ENCODE measurements at places on chromosomes 3 and 15. TPM values are rescaled to one million over a fixed set of nuclear protein-coding genes. Genes with fewer than 3 reads are reported as not detected.

DNA sequence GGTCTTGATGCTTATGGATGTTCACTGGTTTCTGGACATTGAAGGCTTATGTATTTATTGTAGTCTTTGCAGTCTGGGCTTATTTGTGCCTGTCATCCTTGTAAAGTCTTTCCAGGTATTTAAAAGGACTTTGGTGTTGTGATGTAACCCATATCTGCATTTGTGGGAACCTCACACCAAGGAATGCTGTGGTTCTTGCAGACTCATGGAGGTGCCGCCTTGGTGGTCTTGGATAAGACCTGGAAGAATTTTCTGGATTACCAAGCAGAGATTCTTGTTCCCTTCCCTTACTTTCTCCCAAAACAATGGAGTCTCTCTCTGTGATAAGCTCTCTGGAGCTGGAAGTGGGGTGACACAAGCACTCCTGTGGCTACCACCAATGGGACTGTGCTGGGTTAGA is 363.5 kb upstream of the NECTIN3 start:
- DNase-seq, result no peak

- no peak for DNase-seq
These were observed 3.7 kb downstream of the TRANK1 start for GRCh38 chr3:36941162-36941561.

- peak; percentile 33 for DNase-seq
These were observed 428.1 kb downstream of the ROBO2 start for GRCh38 chr3:77467702-77468625.

DNA sequence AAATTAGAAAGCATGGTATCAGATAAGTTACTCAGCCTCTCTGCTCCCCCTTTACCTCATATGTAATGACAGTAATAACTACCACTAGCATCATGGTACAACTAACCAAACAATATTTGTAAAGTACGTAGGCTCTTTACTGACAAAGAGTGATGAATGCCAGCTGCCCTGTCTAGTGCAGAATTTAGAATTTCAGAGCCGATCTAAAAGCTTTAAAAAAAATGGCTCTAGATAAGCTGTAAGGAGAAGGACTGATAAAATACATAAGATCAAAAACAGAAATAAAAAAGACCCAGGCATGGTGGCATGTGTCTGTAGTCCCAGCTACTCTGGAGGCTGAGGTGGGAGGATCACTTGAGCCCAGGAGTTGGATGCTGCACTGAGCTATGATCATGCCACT is 424.1 kb downstream of the MAGI1 start:
- no peak for DNase-seq

DNA sequence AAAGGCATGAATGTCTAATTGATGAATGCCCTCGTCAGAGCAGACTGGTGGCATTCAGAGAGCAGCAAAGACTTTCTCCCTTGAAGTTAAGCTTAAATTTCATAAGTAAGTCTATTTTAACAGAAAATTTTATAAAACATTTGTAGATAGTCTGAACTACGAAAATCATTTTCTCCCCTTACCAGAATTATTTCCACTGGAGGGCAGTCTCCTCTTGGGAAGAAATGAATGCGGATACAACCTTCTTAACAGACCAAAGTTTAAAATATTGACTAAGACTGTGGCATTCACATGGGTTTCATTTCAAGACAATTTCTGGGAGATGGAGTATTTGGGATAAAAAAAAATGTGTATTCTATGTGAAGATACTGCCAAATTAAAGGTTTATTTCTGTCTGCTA is 669.0 kb downstream of the FHIT start:
- DNase-seq, result no peak

DNA sequence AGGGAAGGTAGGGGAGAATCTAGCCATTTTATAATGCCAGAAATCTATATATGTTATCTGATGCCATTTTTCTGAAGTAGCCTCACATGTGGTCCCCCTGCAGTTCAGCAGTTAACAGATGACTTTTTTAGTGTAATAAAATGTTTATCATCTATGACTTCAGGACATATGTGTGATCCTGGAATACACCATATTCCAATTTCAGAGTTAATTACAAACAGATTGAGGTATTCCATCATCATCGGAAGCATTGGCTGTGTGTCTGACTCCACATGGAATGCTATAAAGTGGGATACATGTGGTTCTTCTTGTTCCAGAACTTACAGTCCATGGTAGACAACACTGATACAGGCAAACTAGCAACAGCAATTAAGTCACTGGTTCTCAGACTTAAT is 45.9 kb upstream of the LIMD1 start:
- DNase-seq, result no peak

DNA sequence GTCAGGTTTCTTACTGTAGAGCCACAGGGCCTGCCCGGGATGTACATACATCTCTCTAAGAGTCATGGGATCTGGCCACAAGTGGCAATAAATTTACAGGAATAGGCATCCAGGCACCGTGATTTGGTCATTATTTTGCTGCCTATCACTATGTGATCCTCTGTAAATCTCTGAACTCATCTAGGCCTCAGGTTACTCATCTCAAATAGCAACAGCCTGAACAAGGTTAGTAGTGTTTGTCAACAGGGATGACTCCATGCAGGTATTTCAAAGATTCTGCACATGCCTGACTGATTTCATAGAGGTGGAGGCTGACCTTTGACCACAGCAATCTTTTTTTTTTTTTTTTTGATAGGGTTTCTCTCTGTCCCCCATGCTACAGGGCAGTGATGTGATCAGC is 88.8 kb upstream of the TBL1XR1 start:
- no peak for DNase-seq

- DNase-seq, result no peak
These were observed 6.6 kb downstream of the EPB42 start for GRCh38 chr15:43214169-43214568.

- DNase-seq, result no peak
These were observed 2.0 kb downstream of the GP5 start for GRCh38 chr3:194396859-194397756.

GRCh38 chr3:36751326-36751725 is 13.0 kb downstream of the DCLK3 start:
- no peak for DNase-seq

DNA sequence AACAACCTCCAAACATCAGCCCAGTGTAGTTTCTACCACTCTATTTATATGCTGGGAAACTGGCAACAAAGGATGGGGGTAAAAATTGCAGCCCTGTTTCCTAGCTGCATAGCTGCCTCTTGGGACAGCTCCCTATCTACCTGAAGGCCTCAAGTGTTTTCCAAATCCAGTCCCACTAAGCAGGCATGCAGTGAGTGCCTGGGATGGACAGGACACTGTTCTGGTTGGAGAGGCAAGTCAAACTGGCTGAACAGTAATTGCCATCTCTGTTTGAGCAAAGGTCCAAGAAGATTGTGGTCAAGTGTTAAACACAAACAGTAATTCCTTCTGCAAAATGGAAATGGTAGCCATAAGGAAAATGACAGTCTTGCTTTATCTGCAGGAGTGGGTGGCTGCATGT is 125.4 kb downstream of the FMN1 start:
- DNase-seq, result no peak

DNA sequence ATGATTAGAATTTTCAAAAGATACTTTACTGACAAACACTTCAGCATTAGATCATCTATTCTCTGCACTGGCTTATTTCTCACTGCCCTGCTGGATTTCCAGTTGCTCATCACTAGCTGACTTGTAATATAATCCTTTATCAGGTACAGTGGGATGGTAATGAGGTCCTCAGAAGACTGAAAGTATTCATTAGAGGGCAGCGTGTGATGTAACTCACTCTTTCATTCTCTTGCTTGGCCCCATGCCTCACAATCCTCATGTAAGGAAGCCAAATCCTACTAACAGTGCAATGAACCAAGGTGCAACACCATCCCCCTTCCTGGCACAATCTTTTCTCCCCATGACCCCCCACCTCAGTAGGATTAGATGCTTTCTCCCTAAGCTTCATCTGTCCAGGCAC is 289.9 kb downstream of the CTNNB1 start:
- no peak for DNase-seq

DNA sequence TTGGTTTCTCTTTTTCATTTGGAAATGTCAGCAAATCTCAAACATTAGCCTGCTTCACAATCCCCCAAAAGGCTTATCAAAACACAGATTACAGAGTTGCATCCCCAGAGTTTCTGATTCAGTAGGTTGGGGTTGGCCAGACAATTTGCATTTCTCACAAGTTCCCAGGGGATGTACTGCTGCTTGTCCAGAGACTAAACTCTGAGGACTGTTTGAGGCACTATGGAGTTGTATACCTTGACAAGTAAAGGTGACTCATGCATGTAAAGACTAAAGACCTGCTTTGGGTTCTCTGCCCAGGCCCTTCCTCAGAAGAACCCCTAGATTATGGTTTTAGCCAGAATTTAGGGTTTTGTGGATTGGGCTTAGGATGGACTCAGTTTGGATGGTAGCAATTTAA is 151.1 kb upstream of the ARHGEF26 start:
- no peak for DNase-seq

Gene PAQR5
- total RNA-seq, result 1.1 TPM

Gene ILDR1
- total RNA-seq, result not detected

Gene USP50
- total RNA-seq, result 1.1 TPM

Gene LRRC58
- total RNA-seq, result 32.6 TPM

Gene HES1
- total RNA-seq, result 13.6 TPM

Gene SERINC4
- not detected for total RNA-seq

Gene CLRN1
- total RNA-seq, result not detected

Gene IQCF5
- total RNA-seq, result not detected

Gene TGM5
- total RNA-seq, result not detected

Gene STAB1
- total RNA-seq, result 14.8 TPM
